ENCODE measurements at places on chromosomes 7 and 10.

DNA sequence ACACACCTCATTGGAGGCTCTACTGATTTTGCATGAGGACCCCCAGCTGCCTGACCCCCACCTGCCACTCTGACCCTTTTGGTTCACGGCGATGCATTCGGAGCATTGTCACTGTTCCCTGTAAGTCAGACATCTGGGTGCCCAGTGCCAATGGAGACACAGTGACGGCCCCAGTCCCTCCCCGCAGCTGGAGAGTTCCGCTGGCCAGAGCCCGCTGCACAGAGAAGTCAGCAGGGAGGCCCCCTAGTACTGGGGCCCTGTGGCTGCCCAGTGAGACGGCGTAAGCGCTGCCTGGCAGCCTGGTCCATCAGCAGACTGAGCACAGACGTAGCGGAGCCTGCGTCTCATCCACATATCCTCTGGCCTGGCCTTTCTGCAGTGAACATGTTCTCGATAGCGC lies 77.5 kb downstream of the NKX6-2 start:
- DNase-seq: no peak

DNA sequence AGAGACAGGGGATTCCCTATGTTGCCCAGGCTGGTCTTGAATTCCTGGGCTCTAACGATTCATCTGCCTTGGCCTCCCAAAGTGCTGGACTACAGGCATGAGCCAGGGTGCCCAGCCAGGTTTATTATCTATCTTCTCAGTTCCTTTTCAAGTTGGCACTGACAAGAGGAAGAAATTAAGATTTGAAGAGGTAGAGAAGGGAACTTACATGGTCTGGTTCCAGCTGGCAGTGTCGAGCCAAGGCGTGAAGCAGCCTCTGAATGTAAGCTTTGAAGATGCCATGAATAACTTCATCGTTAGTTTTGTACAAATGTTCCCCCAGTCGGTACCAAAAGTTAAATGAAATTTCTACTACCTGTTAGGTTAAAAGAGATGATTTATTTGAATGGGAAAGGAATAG lies 57.7 kb downstream of the TNPO3 start:
- DNase-seq: no peak

- no peak for DNase-seq
Measured at GRCh38 chr7:68414631-68415425, 1183.4 kb upstream of the AUTS2 start.

GRCh38 chr10:59678884-59679301 lies 30.8 kb downstream of the SLC16A9 start:
- DNase-seq: no peak

- no peak for DNase-seq
Measured at GRCh38 chr7:138247568-138248333, 171.5 kb downstream of the AKR1D1 start.

Data from activated CD8-positive, alpha-beta memory T cell treated with anti-CD3 and anti-CD28 coated beads, Interleukin-2, amount 50 U/mL, for 4 hours (primary cell).